Naive thymus-derived CD4-positive, alpha-beta T cell (primary cell): ENCODE measurements at places on chromosomes 1 and 21. TPM values are rescaled to one million over a fixed set of nuclear protein-coding genes. Genes with fewer than 3 reads are reported as not detected.

DNA sequence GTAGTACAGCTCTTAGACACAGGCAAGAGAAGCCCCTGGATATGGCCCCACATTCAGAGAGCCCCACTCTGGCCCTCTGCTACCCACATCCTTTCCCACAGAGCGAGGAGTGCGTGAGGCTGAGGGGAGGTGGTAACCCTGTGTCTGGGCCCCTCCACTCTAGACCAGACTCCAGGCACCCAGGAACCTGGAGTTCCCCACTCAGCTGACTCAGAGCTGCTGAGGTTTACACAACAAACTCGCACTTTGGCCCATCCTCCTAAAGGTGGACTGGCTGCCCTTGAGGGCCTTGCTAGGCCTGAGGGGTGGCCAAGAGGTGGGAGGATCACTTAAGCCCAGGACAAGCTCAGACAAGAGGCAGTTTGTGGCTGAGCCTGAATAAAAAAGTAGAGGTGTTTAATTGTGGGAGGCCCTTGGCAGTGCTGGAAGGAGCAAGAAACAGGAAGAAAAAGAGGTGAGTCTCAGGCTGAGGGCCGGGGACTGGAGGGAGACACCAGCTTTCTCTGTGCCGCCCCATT is 10.7 kb downstream of the MR1 start:
- H3K27ac ChIP-seq: no peak overlapping the region
- no peaks in the 10 kb centered on the region for H3K36me3 ChIP-seq
- peaks cover 6% of the 10 kb centered on the region for H3K4me1 ChIP-seq
- peak; percentile 22 for DNase-seq

- no peaks in the 10 kb centered on the region for H3K4me1 ChIP-seq
- no peaks in the 10 kb centered on the region for H3K36me3 ChIP-seq
- no peak for DNase-seq
- H3K27me3 ChIP-seq: no peaks in the 10 kb centered on the region
These were observed 85.6 kb upstream of the ZP4 start for GRCh38 chr1:237976331-237976730.

Gene DNASE2B
- polyA plus RNA-seq: not detected

- peak overlapping the region; percentile 16 for H3K4me3 ChIP-seq
- no peaks in the 10 kb centered on the region for H3K27me3 ChIP-seq
- no peaks in the 10 kb centered on the region for H3K36me3 ChIP-seq
- H3K27ac ChIP-seq: peak overlapping the region; percentile 78
These were observed 85.1 kb downstream of the KCNN3 start for GRCh38 chr1:154784924-154785531.

Gene SPATA46
- polyA plus RNA-seq: not detected

Gene HES2
- not detected for polyA plus RNA-seq

Gene CD34
- not detected for polyA plus RNA-seq

Gene OR2L5
- not detected for polyA plus RNA-seq

- no peaks in the 10 kb centered on the region for H3K36me3 ChIP-seq
- H3K4me3 ChIP-seq: no peak overlapping the region
- no peaks in the 10 kb centered on the region for H3K27me3 ChIP-seq
- no peaks in the 10 kb centered on the region for H3K4me1 ChIP-seq
- no peak overlapping the region for H3K27ac ChIP-seq
These were observed 449.0 kb upstream of the RGS18 start for GRCh38 chr1:191709215-191709614.
